ENCODE measurements at places on chromosomes 16 and 17.
A peak's percentile ranks its signal among the peaks of the same experiment; 100 is the strongest.

DNA sequence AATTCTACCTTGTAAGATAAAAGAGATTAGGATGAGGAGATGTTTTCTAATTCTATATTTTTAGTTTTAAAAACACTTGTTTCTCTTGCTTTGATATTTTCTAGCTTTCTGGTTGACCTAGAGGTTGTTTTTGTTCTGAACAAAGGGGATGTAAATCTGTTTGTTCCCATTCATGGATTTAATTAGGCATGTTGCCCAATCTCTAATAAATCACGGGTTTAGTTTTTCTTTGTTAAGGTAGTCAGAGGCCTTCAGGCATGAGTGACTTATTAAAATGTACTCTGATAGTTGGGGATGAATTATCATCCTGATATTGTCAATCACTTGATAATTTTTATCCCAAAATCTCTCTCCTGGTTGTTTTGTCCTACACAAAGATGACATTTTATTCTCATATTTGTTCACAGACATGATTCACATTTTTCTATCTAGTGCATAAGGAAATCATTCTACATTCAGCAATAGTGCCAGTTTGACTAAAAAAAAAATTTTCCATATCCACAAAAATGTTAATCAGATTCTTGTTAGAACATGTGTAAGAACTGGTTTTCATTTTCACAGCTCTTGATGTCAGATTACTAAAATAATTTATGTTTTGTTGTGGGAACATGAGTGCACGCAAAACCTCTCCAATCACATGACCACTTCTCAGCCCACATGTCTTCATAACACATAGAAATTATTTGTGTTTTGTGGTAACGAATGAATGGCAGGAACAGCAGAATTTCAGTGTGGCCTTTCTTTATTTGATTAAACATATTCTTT lies 95.7 kb upstream of the AKTIP start:
- no peak for DNase-seq

DNA sequence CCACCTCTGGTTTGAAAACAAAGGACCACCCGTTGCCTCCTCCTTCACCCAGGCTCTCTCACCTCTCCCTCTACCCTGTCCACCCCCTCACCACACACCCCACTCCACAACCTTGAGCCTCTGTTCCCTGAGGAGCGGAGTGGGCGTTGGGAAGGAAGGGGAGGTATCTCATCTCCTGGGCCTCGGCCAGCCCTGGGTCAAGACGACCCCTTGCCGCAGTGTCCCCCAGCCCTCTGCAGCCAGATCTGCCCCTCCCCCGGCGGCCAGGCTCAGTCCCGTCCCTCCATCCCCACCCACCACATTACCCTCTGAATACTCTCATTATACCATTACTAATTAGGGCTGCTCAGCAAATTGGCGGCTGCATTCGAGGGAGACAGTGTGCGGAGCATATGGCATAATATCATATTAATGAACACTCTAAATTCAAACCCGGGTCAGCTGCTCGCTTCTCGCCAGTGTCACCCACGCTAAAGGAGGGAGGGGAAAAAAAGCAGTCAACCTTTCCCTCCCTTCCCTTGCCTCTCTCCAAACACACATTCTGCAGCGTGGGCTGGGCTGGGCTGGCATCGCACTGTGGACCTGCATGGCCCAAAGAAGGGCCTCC lies 123.2 kb upstream of the LHX1 start:
- no peak for DNase-seq

DNA sequence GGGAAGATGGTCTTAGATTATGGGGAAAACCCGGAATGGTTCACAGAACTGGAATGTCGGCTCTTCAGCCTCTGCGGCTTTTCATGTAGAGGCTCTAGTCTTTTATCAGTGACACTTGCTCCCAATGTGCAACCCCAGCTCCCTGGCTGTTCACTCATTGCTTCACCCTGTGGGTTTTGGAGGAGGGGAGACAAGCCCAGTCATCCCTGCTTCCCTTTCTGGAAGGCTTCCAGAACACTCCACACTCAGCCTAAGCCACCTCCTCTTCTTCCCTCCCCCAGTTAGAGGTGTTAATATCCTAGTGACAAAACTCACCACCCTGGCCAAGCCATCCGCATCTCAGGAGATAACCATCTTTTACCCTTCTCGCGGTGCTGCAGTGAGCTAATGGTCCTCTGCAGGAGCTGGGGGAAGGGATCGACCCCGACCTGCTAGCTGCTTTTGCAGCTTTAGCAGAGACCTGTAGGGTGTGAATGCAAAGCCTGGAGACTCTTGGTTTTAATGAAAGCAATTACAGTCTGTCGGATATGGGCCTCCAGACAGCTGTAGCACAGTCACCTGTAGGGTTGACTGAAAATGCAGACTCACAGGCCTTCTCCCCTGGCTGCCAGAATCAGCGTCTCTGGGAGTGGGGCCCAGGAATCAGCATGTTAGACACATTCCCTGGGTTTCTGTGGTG lies 24.3 kb upstream of the LASP1NB start:
- no peak for DNase-seq

DNA sequence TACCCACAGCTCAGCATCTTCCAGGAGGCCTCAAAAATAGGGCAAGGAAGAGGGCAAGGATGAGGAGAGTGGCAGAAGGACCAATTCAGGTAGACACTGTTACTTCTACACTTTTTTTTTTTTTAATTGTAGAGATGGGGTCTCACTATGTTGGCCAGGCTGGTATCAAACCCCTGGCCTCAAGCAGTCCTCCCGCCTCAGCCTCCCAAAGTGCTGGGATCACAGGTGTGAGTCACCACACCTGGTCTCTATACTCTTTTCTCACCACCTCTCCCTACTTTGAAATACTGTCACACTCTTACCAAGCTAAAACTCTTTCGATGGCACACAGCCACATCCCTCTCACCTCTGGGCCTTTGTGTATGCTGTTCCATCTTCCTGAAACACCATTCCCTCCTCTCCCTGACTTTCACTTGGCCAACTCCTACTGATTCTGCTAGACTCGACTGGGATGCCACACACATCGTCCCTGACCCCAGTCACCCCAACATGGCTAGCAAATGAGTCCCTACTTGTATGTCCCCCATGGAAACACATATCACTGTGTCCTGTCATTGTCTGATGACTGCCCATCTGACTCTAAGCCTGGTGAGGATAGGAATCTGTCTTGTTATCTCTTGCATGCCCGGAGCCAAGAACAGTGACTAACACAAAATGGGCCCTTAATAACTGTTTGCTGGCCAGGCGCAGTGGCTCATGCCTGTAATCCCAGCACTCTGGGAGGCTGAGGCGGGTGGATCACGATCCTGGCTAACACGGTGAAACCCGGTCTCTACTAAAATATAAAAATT lies 7.2 kb upstream of the SLC43A2 start:
- DNase-seq: no peak

- DNase-seq: no peak
Observed at GRCh38 chr17:30905742-30906100, 317 bp downstream of the TEFM start.

DNA sequence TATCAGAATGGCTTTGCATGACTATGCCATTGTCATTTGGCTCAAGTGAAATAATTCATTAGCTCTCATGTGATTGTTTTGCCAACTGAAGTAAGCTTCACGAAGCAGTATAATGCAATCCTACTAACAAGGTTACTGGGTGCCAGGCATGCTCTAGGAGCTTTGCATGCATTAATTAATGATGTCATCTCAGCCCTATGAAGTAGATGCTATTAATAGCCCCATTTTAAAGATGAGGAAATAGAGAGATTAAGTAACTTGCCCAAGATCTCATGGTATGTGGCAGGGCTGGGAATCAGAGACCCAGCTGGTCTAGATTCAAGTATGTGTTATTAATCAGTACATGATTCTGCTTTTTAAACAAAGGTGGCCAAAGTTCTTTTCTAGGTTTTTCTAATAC lies 14.1 kb downstream of the KRT39 start:
- peak; percentile 40 for DNase-seq
